ENCODE measurements at places on chromosomes 5 and 9. TPM values are rescaled to one million over a fixed set of nuclear protein-coding genes. Genes with fewer than 3 reads are reported as not detected.

CCL28 gene
- 6.2 TPM for total RNA-seq

FAM81B gene
- not detected for total RNA-seq

PCDHGA7 gene
- total RNA-seq: 3.7 TPM

DCTN4 gene
- total RNA-seq: 72.4 TPM

WDR31 gene
- 1.3 TPM for total RNA-seq

Measured in regular cardiac myocyte (primary cell).